Activated T-cell treated with anti-CD3 and anti-CD28 coated beads, Interleukin-2, amount 50 U/mL, for 4 hours (primary cell): ENCODE measurements at places on chromosomes 5 and 9.
A peak's percentile ranks its signal among the peaks of the same experiment; 100 is the strongest.

- DNase-seq: no peak
Measured at GRCh38 chr5:58191443-58191842, 268.4 kb downstream of the PLK2 start.

DNA sequence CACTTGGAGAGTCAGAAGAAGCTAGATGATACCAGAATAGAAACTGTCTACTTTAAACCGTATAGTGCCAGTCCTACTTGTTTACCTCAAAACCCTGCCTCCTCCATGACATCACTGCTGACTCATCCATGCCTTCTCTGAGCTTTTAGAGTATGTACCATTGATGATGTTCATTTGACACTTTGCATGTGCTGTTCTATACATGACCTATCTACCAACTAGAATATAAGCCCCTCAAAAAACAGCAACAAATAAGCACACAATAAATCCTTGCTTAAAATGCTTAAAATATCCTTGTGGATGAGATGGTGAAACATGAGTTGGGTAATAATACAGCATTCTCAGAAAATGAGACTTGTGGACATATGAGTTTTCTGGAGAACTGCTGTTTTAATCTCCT is 2.6 kb downstream of the CTNNAL1 start:
- peak; percentile 58 for DNase-seq

- DNase-seq: no peak
Measured at GRCh38 chr9:13719981-13720676, 440.6 kb upstream of the MPDZ start.

DNA sequence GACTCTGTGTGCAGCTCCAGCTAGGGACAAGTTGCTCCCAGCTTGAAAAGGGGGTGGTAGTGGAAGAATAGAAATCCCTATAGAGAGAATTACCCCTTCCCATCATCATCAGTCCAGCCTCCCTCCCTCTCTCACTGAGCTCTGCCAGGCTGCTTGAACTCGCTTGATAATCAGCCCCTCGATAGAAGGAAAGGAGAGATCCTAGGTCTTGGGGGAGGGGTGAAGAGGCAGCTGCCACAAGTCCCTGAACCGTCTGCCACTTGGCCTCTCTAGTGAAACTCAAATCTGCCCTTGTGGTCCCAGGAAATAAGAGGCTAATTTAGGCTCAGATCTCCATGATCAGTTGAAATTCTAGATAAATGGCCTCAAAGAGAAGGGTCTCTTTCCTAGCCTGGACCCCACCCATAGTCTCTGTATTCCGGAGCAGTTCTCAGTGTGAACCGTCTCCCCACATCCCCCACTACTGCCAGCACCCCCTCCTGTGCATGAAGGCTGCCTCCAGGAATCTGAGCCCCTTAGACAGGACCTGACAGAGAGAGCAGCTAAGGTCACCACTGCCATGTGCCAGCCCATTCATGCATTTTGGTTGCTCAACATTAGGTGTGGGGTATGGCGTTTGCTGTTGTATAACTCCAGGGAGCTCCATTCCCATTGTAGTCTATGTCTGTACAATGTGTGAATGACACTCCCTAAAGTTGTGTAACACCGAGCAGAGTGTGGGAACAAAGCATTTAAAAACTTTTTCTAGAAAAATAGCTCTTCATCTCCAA is 5.5 kb downstream of the DNAJB5 start:
- DNase-seq: no peak
